Right cardiac atrium (tissue), 5 donors: ENCODE measurements at places on chromosomes 2 and 18.
A peak's percentile ranks its signal among the peaks of the same experiment; 100 is the strongest.

- DNase-seq = no peak
Measured at GRCh38 chr2:111910609-111911277, 12.3 kb downstream of the MERTK start.

GRCh38 chr2:177692042-177692782 lies 299.6 kb downstream of the AGPS start:
- DNase-seq = no peak

DNA sequence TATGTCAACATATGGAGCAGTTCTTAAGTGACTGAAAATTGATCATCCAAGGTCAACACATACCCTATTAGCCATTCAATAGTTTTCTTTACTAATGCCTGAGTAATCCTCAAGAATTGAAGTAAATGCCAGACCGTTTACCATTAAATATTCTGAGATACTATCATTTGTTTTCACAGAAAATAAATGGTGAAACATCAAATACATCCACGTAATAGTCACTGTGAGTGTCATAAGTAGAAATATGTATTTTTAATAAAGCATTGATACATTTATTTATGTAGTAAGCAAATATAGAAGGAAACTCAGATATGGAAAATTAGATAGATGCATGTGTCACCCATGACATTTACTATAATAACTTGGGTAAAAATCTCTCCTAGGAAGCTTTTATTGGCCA lies 927.8 kb upstream of the NRXN1 start:
- DNase-seq = no peak

DNA sequence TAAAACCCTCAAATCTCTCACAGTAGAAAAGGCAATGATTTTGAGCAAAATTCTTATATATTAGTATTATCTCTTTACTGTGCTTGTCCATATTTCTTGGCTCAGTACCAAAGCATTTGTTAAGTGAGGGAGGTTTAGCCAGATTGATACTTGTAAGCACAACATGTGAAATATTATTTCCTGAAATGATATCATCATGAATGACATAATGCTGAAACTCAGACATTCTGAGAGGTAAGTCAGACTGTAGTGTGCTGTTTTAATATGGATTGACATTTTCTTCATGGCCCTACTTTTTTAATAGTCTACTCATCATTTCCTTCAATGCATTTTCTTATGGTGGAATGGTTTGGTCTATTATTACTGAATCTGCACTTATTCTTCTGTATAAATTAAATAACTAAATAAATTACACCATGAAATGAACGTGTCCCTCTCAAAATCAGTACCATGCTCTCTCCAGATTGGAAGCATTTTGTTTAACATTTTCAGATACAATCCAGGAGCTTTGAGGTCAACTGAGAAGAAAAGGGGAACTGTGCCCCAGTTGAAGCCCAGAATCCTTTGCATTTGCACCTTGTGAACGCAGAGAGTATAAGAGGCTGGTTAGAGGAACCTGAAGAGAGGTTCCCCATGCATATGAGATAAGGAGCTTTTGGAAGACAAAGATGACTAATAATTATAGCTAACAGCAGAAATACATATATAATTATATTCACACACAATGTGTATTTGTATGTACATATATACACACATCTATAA lies 50.1 kb upstream of the CRACDL start:
- DNase-seq = no peak

DNA sequence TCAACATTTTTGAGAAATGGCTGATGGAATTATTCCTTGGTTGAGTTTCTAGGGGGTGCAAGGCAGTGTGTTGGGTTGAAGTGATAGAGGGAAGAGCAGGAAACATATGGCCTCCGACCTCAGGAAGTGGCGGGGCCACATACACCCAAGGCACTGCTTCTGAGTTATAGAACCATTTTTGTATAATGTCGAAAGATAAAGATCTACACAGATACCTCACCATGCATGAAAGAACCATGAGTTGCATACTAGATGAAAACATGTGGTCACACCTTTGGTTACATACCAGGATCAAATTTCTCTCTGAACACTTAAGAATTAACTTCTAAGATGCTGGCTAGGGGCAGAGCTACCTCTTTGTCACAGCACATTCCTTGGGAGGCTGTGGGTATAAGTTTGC lies 23.2 kb downstream of the LAMA3 start:
- DNase-seq = no peak

GRCh38 chr18:46053368-46054095 lies 18.5 kb downstream of the PSTPIP2 start:
- DNase-seq = no peak

DNA sequence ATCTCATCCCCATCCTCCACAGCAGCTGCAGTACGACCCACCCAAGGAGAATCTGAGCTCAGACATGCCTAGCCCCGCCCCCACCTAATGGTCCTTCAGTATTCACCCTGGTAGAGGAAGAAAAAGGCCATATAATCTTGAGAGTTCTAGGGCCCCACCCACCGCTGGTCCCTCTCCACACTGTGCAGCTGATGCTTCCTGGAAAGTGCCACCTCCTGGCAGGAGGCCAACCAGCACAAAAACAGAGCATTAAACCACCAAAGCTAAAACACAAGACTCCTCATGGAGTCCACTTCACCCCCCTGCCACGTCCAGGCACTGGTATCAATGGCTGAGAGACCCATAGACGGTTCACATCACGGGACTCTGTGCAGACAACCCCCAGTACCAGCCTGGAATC lies 40.7 kb downstream of the MC4R start:
- no peak for DNase-seq

DNA sequence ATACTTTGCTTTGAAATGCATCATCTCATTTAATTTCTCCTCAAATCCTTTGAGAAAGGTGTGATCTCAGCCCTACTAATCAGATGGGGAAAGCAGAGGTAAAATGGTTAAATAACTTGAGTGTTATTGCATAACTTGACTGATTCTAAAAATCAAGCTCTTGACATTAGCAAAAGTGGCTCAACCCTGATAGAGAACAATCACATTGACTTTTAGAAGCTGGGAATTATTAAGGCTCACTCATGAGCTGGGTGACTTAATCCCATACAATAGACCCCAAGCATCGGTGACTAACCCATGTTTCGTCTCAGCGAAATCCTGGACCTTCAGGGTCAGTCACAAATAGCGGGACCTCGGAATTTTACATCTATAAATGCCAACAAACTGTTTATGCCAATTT lies 378.9 kb downstream of the NBAS start:
- no peak for DNase-seq

- peak; percentile 17 for DNase-seq
Measured at GRCh38 chr2:229269941-229270340, 1.1 kb downstream of the PID1 start.

DNA sequence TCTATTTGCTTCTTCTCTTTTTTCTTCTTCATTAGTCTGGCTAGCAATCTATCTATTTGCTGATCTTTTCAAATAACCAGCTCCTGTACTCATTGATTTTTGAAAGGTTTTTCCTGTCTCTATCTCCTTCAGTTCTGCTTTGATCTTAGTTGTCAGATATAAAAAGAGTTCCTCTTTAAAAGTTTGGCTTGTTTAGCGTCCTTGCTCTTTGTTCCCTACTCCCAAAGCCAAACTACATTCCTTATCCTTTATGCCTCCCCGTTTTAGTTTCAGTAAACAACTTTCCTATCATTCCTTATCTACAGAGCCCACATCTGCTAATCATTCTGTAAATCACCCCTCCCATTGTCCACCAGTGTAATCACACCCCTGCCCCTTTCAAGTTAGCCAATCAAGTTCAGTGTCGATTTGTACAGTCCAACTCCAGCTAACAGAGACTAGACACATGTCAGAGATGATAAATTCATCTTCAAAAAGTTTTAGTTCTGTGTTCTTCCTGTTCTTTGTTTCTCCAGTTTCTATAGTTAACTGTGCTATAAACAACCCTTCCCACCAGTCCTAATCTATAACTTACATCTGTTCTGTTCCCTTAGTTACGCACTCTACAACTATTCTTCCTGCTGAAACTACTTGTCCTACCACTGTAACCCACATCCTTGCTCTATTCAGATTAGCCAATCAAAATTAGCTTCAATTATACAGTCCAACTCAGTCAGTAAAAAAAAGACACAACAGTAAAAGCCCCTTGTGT lies 44.4 kb downstream of the TFPI start:
- DNase-seq = no peak

DNA sequence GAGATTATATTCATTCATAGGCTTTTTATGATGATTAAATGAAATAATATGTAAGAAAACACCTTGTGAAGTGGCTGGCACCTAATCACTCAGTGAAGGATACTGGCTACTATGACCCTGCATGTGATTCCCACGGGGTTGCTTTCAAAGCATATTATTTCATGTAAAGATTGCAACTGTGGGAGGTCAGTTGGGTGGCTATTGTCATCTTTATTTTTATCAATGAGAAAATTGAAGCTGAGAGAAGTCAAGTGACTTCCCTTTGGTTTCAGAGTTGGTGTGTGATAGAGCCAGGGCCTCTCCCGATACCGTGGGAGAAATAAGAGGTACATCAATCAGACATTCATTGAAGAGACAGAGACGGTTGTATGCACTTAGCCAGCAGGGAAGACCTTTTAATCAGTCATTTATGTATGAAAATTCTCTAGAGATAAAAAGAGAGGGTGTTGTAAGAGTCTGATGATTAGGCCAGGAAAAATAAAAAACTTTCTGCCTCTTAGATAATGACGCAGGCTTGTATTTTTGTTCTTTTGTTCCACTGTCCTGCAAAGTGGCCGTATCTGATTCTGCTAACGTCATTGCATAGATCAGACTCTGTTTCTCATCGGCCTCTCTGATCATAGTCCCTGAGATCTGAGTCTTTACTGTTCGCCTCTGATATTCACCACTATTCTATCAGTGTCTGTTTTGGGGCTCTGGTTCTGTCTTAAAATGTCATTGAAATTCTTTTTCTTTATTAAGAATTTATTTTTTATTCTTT lies 50.5 kb downstream of the QPCT start:
- DNase-seq = no peak

DNA sequence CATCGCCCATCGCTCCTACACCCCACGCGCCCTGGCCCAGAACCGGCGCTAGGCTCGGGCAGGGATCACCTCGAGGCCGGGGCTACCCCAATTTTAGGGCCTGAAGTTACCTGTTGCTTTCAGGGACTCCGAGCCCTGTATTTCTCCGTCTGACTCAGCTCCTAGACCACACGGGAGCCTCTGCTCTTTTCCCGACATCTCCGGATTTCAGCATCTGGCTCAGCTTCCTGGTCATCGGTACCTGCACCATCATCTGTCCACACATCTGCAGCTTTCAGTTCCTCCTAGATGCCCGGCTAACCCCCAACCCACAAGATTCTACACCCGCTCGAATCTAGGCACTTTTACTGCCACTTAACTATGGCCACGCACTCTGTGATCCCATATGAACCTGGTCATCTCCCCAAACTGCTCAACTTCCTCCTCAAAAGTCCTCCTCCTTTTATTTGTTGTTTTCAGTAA lies 12.1 kb upstream of the HMSD start:
- DNase-seq = no peak

GRCh38 chr2:218722419-218722818 lies 11.8 kb downstream of the TTLL4 start:
- no peak for DNase-seq

- no peak for DNase-seq
Measured at GRCh38 chr18:36095936-36096519, 28.7 kb upstream of the RPRD1A start.

DNA sequence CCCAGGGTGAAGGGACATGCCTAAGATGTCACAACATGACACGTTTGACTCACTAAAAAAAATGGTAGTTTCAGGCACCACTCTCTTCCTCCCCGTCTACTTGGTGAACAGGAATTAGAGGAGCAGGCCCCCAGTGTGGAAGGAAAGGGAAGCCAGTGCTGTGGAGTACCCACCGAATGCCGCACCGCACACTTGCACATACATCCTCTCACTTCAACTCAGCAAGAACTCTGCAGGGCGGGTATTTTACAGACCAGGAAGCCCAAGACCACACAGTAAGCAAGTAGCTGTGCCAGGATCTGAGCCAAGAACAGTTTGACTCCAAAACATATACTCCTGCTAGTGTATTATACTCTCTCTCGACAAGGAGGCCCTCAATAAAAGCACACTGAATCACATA lies 69.8 kb downstream of the BCL2 start:
- DNase-seq = peak; percentile 61

DNA sequence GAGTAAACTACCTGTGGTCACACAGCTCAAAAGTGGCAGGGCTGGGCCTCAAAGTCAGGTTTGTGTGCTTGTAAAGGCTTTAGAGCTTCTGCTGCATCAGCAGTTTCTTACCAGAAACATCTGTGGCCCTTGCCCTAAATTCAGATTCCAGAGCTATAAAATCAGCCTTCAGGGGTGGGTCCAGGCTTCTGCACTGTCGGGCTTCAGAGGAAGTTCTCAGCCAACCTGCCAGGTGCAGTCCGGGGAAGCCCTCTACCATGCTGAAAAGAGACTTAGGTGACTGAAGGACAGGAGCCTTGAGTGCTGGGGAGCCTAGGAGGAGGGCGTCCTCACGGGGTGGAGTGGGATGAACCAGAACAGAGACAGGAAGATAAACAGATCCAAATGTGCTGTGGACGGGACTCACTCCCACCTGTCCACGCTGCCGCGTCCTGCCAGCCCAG lies 69.9 kb upstream of the HS6ST1 start:
- DNase-seq = no peak

GRCh38 chr2:85908506-85908905 lies 19.7 kb upstream of the ST3GAL5 start:
- DNase-seq = no peak

- DNase-seq = no peak
Measured at GRCh38 chr2:181065458-181065857, 85.1 kb downstream of the UBE2E3 start.

GRCh38 chr2:3857576-3857975 lies 154.2 kb downstream of the DCDC2C start:
- DNase-seq = no peak

DNA sequence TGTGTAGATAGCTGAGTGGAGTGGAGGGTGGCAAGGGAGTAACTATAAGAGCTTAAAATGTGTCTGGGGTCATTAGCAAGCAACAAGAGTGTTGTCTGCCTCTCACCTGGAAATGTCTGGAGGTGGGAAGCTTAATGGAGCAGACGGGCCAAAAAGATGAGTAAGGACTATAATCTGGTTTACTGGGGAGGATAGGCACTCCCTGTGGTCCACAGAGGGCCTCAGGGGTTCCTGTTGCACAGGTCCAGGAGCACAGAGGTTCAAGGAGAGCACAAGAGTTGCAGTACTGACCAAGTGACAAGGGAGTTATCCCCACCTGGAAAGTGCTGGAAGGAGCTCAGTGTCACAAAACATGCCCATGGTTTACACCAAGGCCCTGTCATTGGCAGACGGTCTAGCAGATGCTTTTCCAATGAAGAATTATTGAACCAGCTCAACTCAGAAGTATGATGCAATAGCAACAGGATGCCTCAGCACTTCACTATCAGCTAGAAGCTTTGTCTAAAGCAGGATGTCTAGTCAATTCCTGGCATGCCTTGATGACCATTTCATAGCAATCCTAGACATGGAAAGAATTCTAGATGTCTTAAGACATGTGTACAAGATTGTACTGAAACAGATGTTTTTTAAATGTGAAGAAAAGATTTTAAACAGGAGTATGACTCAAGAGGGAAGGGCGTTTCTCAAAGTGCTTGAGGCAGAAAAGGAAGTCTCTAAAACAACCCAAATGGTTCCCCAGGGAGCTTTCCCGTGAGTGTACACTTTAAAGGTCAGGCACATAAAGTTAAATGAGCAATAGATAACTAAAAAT lies 62.9 kb upstream of the SERPINE2 start:
- DNase-seq = no peak
